ENCODE measurements at places on chromosomes 7 and 10. TPM values are rescaled to one million over a fixed set of nuclear protein-coding genes. Genes with fewer than 3 reads are reported as not detected.

- no peak for DNase-seq
Measured at GRCh38 chr10:1217237-1217587, 161.0 kb downstream of the WDR37 start.

DNA sequence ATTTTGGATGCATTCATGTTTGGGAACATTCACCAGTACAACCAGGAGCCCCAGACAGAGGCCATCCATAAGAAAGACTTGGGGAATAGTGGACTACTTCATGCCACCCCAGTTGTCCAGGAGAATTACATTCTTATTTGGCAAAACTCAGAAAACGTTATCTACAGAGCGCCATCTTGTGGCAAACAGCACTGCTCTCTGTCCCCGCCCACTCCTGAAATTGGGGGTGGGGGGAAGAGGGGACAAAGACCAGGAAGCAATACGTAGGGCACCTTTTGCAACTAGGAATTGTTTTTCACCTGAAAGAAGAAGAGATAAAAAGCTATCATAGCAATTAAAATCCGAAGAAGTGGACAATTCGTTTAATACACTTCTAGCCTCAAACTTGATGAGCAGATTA, 134.6 kb upstream of the MGMT start:
- DNase-seq, result no peak

- no peak for DNase-seq
Measured at GRCh38 chr10:59844436-59844835, 61.9 kb downstream of the CCDC6 start.

DNA sequence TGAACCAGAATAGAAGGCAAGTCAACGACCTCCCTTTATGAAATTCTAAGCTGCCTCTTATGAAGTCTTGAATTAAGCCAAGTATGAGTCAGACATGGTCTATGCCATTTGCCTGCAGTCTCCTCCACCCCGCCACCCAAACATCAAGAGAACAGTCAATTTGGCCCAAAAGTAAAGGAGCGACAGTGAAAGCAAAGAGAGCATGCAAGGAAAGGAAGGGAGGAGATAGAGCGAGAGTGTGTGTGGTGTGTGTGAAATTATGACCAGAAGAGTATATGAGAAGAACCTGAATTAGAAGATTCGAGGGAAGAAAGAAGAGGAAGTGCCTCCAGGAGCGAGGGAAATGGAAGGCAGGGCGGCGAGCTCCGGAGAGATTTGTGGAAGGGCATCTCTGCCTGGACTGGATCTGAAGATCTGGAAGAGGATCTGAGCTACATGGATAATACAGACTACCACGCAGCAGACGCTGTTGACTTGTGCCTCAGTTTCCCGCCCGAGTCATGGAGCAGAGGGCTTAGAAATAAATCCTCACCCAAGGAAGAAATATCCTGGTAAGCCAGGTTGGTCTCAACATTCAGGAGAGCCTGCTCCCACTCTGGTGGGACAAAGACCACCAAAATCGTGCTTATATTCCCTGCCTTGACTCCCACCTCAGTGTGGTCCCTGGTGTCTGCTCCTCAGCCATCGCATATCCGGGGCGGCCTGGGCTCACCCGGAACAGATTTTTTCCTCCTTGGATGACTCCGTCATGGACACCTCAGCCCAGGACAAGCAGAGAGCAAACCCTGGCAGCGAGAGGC, 459 bp downstream of the ZDHHC6 start:
- DNase-seq, result peak; percentile 52

- no peak for DNase-seq
Measured at GRCh38 chr10:15625261-15625660, 94.5 kb downstream of the ITGA8 start.

- DNase-seq, result no peak
Measured at GRCh38 chr7:137572056-137572784, 228.7 kb upstream of the PTN start.

Gene AKR1E2
- total RNA-seq, result 5.1 TPM

Measured in Right ventricle myocardium superior (tissue), 1 donor.